ENCODE measurements at places on chromosomes 16 and 17.

DNA sequence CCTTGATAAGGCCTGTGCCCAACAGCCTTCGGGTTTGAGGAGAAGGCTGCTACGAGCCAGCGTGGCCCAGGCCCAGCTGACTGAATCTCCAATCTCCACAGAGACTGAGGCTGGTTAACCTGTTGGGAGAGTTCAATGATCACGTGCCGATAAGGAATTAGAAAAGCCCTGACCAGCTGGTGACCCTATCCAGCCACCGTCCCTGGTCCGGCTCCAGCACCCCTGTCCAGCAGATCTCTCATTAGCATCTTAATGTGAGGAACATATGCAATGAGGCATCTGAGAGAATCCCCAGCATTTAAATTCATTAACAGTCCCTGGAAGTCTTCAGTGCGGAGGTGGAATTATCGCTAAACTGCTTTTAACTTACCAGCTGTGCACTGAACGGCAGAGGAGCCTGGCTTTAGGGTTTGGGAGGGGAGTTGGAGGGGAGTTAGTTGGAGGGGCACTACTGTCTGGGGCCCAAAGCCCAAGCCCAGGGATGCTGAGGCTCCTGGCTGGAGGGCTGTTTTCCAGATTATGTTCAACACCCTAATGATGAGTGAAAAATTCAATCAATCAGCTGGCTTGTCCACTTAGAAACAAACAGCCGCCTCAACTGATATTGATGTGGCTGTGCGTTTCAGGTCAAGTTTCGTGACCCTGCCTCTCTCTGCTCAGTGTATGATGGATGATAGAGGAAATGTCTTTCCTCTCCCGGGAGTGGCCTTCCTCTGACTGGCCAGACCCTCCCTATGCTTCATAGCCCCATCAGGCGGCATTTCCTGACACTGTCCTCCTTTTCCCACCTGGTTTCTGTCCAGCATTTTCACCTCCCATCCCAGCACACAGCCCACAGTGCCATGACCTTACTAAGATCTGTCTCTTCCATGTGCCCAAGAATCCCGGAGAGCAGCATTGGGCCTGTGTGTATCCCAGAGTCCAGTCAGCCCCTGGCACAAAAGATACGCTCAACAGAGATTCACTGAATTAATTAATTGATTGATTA, 184.5 kb downstream of the CCT6B start:
- DNase-seq: no peak

DNA sequence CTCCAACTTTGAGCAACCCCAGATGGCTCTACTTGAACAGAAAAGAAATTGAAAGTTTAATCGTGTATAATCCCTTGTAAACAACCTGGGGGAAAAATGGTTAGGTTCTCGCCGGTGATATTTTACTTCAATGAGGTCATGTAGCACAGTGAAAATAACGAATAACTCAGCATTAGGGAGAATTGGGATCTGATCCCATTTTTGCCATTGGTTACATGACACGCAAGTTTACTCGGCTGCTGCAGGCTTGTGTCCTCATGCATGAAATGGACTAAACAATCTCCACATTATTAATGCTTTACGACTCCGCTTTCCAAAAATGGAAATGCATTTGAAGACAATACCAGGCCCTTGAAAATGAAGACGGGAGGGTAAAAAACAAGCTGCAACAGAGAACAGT, 45.5 kb upstream of the LRRC37A3 start:
- DNase-seq: no peak

DNA sequence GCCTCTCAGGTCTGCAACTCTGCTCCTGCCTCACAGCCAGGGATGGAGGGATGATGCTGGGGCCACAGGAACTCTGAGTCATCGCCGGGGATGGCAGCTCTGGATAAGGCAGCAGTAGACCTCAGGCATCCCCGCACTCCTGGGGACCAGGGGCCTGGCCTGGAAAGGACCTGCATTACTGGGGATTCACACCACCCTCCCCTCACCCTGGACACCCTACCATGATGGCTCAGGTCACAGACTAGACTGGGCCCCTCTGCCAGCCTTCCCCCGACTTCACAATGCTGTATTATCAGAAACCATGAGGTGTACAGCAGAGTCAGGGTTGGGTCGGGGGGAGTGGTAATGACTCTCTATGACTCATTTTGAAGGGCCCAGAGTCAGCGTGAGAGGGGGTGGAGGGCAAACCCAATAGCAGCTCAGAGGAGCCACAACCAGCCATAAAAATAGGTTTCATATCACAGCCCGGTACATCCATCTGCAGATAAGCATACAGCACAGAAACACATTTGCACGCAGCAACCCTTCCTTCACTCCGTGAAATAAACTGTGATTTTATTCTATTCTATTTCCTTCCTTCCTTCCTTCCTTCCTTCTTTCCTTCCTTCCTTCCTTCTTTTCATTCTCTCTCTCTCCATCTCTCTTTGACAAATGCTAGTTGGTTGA, 28.8 kb downstream of the DYNLRB2 start:
- DNase-seq: no peak

- DNase-seq: no peak
These were observed 94.1 kb downstream of the MRM3 start for GRCh38 chr17:876272-876671.

DNA sequence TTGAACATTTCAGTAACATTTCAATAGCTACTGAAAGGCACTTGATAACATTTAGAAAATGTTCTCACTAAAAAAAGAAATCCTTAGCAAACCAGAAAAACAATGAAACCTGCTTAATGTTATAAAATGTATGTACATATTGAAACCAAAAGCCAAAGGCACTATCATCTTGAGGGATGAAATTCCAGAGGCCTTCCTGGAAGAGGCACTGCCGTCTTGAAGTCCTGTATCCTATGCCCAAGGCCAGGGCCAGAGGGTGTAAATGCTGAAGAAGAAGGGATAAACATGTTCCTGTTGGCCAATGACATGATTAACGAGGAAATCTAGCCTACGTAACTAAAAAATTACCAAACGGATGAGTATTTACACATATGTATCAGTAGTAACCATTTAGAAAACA, 57.0 kb upstream of the DNAH17 start:
- DNase-seq: no peak

- no peak for DNase-seq
These were observed 23.5 kb downstream of the TMC6 start for GRCh38 chr17:78105101-78105500.

GRCh38 chr17:10336393-10336792, 36.4 kb downstream of the MYH13 start:
- DNase-seq: no peak

DNA sequence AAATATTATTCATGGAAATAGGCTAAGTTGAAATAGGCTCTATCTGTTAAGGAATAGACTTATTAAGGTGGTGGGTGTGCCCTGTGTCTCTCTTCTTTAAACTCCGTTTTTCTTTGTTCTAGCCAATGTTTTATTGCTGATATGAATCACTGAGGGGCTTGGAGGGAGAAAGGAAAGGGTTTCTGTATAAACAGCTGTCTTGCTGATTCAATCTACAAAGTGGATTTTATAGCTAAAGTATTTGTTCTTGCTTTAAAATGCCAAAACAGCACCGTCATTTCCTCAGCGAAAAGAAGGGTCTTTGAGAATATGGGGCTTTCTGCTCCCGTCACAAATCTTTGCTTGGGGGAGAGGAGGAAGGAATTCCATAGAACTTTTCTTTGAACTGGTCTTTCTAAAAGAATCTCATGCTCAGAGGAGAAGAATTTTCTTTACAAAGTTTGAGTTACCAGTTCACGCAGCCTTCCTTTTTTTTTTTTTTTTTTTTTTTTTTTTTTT, 39.3 kb downstream of the MSI2 start:
- DNase-seq: no peak

- DNase-seq: no peak
These were observed 406.8 kb downstream of the UTP18 start for GRCh38 chr17:51666971-51667705.

GRCh38 chr16:49283376-49284049, 1.9 kb upstream of the CBLN1 start:
- DNase-seq: no peak

- DNase-seq: no peak
These were observed 20.4 kb upstream of the SLC38A8 start for GRCh38 chr16:84062734-84063640.

GRCh38 chr16:80602894-80603293, 62.1 kb downstream of the DYNLRB2 start:
- DNase-seq: no peak

DNA sequence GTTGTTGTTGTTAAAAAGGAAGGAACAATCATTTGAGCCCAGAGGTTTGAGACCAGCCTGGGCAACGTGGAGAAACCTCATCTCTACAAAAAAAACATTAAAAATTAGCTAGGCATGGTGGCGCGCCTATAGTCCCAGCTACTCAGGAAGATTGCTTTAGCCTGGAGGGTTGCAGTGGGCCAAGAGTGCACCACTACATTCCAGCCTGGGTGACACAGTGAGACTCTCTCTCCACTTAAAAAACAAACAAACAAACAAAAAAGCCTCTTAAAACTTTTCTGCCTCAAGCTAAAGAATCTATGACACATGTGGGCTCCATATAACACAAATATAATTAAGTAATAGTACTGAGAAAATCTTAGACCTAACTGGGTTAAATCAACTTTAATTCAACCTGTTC, 12.5 kb downstream of the MBTPS1 start:
- no peak for DNase-seq

GRCh38 chr16:77763994-77764393, 24.4 kb upstream of the VAT1L start:
- DNase-seq: no peak

- no peak for DNase-seq
These were observed 155.6 kb downstream of the SNX11 start for GRCh38 chr17:48262982-48263730.

DNA sequence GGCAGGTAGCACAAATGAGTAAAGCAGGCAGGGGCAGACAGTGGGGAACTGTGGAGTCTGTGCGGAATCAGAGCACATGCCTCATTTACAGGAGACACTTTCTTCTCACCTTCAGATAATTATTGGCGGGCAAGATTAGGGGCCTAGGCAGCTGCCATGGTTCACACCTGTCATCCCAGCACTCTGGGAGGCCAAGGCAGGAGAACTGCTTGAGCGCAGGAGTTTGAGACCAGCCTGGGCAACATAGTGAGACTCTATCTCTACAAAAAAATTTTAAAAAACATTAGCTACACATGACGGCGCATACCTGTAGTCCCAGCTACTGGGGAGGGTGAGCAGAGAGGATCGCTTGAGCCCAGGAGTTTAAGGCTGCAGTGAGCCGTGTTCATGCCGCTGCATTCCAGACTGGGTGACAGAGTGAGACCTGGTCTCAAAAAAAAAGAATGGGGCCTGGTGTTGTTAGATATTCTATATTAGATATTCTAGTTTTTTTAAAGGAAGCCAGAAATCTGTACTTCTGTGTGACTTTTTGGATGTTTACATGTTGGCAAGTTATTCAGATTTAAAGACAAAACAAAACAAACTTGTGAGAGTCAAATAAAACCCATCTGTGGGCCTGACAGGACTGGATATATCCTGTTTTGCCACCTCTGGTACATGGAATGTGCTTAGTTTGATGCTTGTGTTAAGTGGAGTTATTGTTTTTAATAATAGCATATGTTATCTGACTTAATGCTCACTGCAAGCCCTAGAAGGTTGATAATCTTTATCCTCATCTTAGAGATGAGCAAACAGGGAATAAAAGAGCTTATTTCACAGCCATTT, 4.9 kb upstream of the LPCAT2 start:
- DNase-seq: no peak

GRCh38 chr16:70416748-70417616, 21.9 kb downstream of the ST3GAL2 start:
- no peak for DNase-seq

DNA sequence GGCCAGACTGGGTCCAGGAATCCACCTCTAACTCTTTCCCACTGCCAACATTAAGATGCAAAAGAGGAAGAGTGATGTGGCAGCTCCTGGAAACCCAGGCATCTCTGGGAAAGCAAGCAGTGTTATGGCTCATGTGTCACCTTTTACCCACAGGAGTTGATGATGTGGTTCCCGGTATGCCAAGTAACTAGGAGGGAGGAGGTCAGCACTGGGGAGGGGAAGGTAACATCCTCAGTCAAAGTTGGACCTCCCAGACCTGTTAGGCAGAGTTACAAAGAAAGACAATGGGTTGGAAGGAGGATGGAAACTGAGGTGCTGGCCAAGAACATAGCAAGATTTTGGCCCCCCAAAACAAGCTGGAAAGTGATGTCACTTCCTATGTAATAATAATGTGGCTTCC, 11.4 kb downstream of the KRABD2 start:
- DNase-seq: no peak

DNA sequence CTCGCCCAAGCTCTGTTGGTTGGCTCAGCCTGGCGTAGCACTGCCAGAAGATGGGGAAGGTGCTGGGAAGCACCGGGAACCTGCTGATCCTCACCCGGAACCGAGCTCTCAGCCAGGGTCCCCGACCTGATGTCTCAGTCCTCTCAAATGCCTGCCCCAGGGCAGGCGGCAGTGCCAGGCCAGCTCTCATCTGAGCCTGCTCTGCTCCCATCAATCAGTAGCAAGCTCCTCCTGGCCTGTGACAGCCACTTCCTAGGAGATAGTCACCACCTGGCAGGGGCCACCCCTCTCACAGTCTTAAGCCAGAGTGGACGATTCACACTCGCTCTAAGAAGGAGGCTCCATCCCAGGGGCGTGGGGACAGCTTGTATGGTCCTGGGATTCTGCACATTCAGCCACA, 62.0 kb downstream of the ENGASE start:
- DNase-seq: no peak

GRCh38 chr17:55090079-55090492, 121.5 kb downstream of the STXBP4 start:
- DNase-seq: no peak

GRCh38 chr17:72766761-72767356, 325.6 kb downstream of the SLC39A11 start:
- DNase-seq: no peak

DNA sequence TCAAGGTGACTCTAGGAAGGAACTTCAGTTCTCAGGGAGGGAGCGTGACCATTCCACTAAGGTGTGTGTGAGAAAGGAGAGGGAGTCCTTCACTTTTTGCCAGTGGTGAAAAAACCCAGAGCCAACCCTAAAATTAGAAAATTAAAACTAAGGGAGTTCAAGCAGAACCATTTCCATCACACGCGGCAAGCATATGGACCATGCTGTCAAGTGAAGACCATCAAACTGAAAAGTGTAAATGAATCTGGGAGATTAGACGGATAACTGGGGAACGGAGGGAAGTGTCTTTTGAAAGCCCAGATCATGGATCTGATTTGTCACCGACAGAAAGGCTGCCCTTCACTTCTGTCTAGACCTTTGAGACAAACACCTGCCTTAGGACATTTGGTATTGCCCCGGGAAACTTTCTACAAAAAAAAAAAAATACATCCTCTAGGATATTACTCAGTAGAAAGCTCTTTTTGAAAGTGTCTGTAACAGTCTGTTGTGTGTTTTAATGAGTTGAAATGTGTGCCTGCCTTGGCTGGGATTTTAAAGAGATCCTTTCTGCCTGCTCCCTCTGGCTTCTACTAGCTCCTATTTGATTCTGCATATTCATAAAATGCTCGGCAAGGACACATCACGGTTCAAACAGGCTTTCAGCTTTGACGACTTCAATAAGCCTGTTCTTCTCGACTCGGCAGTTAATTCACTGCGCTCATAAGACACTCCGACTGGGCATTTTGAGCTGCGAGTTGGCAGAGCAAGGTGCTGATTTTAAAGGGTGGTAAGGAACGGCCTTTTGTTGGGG, 81.4 kb upstream of the ERCC4 start:
- no peak for DNase-seq
